ENCODE measurements at places on chromosomes 2 and 18.
A peak's percentile ranks its signal among the peaks of the same experiment; 100 is the strongest.

DNA sequence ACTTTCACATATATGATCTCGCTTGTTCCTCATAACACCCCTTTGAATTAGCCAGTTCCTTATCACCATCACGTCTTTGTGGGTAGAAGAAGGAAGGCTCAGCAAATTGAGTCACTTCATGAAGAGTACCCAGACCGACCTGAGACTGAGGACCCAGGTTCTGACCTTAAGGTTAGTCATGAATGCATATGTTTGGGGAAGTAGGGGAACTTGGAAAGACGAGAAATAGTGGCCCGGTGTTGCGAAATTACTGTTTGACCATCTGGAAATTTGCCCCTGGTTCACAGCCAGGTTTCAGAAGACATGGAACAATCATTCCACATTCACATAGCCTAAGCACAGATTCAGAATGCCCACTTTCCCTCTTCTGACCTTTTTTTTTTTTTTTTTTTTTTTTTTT is 59.8 kb downstream of the MEIS1 start:
- DNase-seq = peak; percentile 51

- DNase-seq = peak; percentile 25
Observed at GRCh38 chr18:55384551-55385275, 203.3 kb downstream of the TCF4 start.

- no peak for DNase-seq
Observed at GRCh38 chr2:224360801-224361251, 41.1 kb downstream of the FAM124B start.

GRCh38 chr2:158753641-158754611 is 41.2 kb upstream of the DAPL1 start:
- DNase-seq = peak; percentile 79

GRCh38 chr2:102033031-102033749 is 41.4 kb downstream of the IL1R2 start:
- DNase-seq = peak; percentile 76

DNA sequence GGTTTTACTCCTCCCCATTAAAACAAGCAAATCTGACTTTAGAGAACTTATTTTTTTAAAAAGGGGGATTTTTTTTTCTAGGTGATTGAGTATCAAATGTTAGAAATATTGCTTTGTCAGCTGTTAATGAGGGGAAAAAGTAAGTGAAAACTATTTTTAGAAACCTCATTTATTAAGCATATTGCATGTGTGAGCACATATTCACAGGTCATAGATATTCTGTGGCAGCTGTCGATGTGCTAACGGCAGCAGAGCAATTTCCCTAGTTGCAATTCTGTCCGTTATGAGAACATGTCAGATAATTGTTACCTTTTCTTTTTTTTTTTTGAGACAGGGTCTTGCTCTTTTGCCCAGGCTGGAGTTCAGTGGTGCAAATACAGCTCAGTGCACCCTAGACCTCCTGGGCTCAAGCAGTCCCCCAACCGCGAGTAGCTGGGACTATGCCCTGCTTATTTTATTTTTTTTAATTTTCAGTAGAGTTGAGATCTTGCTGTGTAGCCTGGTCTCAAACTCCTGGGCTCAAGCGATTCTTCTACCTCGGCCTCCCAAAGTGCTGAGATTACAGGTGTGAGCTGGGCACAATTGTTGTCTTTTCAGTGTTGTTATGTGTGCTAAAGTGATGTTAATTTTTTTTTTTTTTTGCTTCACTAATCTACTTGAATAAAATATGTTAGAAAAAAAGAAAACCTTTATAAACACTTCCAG is 69.8 kb downstream of the MTA3 start:
- DNase-seq = no peak
